ENCODE measurements at places on chromosomes 12 and 14.
A peak's percentile ranks its signal among the peaks of the same experiment; 100 is the strongest.

GRCh38 chr14:98174041-98174440 lies 1098.0 kb downstream of the BCL11B start:
- DNase-seq: no peak

DNA sequence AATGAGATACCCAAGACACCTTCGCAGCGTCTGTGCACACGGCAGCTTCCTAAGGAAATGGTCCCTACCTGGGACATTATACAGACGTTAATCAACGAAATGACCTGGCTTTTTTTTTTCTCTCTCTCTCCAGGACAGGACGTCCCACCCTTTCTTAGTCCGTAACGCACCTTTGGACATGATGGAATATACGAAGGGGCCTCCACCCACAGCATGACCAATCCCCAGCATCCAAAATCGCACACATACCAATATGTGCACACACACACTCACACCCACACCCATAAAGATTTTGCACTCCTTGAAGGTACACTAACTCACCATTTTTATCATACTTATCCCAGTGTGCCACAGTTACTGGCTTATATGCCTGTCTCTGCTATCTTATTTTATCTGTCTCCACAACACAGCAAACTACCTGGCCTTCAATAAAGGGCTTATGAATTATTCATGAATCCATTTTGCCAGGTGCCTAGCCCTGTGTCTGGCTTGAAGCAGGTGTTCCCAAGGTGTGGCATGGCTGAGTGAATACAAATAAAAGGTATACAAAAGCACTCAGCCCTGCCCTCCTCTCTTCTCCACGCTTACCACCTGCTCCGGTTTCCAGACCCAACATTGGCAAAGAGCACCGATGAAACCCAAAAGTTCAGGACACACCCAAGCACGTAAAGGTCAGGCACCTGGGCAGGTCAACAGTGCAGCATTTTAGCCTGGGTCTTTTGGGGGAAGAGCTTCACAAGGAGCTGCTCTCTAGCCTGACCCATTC lies 2.2 kb downstream of the SCNN1A start:
- DNase-seq: no peak

GRCh38 chr12:26534071-26534470 lies 298.9 kb downstream of the ITPR2 start:
- DNase-seq: no peak

DNA sequence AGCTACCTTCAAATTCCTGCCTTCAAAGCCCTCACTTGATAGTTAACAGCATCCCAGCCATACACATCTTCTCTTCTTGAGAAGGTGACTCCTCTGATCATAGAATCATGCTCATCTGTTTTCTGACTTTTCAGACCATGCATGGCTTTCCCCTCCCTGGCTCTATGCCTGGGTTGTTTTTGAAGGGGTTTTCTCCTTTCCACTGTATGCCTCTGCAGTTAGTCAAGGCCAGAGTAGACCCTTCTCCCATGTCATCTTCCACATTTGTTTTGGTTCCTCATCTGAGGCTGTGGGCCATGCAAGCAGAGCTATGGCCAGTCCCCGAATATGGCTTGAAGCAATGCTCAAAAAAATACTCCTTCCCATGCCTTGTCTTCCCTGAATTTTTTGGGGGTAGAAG lies 14.3 kb upstream of the MCRS1 start:
- no peak for DNase-seq

- no peak for DNase-seq
Measured at GRCh38 chr12:3207858-3208257, 130.7 kb downstream of the TSPAN9 start.

DNA sequence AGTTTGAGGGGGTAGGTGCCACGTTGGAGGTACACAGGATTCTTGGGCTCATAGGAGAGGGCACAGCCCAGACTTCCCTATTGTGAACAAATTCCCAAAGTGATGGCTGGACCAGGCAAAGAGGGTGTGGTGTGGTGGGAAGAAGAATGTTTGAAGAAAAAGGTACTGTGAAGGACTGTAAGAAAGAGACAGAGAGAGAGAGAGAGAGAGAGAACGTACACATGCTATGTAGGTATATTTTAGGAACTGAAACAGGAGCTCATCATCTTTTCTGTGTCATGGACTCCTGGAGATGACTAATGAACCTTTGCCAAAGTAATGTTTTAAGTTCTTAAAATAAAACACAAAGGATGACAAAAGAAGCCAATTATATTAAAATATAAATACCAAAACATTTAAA lies 24.5 kb downstream of the SLC17A8 start:
- DNase-seq: no peak

GRCh38 chr14:59360233-59360632 lies 104.9 kb downstream of the GPR135 start:
- DNase-seq: no peak

- DNase-seq: no peak
Measured at GRCh38 chr14:58367296-58367695, 28.4 kb upstream of the TOMM20L start.

GRCh38 chr14:99972748-99973466 lies 92.3 kb upstream of the EVL start:
- no peak for DNase-seq

DNA sequence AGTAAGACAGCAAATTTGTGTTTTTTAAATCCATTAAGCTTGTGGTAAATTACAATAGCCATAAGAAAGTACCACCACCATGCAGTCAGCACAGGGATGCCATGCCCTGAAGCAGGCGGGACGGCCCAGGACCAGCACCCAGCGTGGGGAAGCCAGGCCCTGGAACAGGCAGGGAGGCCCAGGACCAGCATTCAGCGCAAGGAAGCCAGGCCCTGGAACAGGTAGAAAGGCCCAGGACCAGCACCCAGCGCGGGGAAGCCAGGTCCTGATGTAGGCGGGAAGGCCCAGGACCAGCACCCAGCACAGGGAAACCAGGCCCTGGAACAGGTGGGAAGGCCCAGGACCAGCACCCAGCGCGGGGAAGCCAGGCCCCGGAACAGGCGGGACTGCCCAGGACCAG lies 13.2 kb downstream of the CHFR start:
- no peak for DNase-seq

- DNase-seq: no peak
Measured at GRCh38 chr14:92656306-92657081, 91.9 kb downstream of the LGMN start.

DNA sequence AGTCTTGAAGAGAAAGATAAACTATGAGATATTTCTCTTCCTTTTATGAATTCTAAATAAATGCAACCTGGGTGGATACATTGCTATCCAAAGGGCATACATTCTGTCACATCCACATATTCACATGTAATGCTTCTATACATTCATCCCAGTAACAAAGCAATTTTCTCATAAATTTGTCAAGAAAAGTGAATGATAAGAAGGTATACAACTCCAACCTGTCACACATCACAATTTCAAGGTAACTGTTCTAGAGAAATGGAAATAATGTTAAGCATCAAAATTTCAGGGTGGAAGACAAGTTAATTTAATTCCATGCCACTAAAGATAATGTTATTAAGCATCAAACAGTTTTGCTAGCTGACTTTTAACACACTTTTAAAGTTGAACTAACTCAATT lies 212.9 kb downstream of the SYT10 start:
- no peak for DNase-seq

DNA sequence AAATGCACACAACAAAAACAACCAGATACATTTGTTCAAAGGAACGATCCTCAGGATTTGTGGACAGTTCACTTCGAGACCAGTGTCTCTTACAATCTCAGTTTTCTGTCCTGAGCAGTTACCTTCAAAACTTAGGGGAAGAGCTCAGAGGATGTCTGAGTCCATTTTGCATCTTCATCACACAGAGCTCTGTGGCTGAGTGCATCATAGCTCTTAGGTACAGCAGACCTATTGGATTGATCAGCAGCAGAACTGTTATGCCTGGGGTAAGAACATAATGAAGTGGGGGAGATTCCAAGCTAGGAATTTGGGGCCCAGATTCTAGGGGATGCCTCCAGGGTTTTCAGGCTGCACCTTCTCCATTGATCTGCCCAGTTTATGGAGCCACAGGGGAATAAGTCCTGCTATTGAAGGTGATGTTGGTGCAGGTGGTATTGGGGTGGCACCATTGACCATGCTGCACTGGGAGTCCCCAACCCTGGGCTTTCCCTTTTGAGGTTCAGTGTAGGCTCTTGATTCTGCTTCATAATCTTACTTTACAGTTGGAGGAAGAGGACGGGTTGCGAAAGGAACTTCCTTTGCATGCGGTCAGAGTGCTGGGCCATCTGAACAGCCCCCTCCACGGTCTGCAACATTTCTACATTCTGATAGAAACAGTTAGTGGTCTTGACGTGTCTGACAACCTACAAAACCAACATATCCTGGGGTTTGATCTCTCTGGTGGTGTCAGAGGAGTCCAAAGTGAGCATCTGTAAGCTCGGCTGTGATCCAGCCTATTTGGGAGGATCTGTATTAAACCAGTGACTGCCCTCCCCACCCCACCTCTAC lies 112.8 kb downstream of the CHST11 start:
- peak; percentile 58 for DNase-seq

DNA sequence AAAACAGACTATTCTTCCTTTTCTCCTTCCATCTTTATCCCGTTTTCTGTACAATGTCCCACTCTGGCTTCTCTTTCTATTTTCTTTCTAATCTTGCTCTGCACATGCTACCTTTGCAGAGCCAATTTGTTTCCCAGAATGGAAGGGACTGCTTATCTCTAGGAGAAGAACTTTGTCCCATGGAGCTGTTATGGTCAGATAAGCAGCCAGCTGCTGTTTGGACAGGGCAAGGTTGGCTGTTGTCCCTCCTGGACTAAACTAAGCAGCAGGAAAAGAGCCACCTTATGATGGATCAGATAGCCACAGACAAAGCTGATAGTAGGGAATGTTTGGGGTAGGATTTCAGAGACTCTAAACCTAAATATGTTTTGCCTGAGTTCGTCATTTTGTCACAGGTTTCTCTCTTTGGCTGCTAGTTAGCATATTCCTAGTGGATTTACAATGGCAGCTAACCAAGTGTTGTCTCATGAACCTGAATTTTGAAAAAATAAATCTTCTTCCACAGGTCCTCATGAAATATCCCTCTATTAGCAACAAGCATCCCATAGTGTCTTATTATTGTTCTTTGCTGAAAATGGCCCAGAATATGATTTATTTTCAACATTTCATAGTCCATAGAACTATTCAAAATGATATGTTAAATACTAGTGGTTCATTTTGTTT lies 262.8 kb downstream of the SLC16A7 start:
- no peak for DNase-seq

GRCh38 chr14:24298892-24299254 lies 707 bp downstream of the DHRS1 start:
- no peak for DNase-seq

- DNase-seq: no peak
Measured at GRCh38 chr12:130201037-130201436, 38.8 kb downstream of the FZD10 start.

GRCh38 chr12:111409780-111410430 lies 4.2 kb downstream of the SH2B3 start:
- peak; percentile 59 for DNase-seq

GRCh38 chr12:47087088-47087688 lies 7.4 kb upstream of the AMIGO2 start:
- no peak for DNase-seq

DNA sequence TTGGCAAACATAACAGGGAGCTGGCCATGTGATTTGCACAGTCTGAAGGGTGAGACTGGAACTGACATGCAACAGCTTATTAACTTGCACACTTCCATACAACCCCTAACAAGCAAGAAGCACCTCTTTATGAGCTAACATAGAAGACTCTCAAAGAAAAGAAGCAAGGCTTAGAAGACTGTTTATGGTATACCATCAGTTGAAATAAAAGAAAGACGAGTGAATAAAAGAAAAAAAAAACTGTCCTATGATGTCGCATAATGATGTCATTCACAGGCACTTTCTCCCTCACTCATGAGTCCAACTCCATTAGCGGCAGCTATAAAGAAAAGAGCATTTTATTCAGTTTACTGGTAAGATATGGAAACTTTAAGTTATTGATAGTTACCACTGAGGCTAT lies 3.3 kb upstream of the MDM1 start:
- no peak for DNase-seq

- DNase-seq: no peak
Measured at GRCh38 chr12:106498056-106498455, 84.7 kb upstream of the RFX4 start.

- DNase-seq: no peak
Measured at GRCh38 chr14:104651876-104652260, 37.5 kb upstream of the INF2 start.

GRCh38 chr14:93950948-93951634 lies 23.9 kb downstream of the FAM181A start:
- no peak for DNase-seq

GRCh38 chr12:105982022-105982421 lies 156.7 kb downstream of the NUAK1 start:
- DNase-seq: no peak

- no peak for DNase-seq
Measured at GRCh38 chr14:90443161-90444076, 46.6 kb downstream of the CALM1 start.

DNA sequence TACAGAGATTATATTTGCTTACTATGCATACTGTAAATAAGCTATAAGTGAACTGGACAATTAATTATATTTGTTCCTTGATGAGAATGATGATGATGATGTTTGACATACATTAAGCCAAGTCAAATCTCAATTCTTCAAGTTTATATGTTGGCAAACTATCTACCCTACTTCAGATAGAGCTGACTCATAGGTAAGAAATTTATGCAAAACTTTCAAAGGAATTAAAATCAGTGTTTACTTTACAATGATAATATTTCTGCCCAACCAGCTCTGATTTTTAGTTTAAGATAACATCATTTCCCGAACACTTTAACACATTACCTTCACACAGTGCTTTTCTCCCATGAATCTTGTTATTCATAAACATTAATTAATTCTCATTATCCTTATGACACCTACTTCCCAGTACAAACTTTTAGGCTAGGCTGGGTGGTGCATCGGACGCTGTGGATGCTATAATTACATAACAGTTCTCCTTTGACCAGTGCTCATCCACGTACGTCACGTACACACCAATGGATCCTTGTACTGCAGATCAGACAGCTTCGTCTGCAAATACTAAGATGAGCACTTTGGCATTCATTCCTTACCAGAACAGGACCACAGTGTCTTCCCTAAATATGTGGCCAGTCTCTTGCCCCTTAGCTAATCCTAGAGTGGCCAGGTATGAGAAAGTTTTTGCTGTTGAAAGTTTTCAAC lies 18.3 kb downstream of the BMP4 start:
- no peak for DNase-seq

DNA sequence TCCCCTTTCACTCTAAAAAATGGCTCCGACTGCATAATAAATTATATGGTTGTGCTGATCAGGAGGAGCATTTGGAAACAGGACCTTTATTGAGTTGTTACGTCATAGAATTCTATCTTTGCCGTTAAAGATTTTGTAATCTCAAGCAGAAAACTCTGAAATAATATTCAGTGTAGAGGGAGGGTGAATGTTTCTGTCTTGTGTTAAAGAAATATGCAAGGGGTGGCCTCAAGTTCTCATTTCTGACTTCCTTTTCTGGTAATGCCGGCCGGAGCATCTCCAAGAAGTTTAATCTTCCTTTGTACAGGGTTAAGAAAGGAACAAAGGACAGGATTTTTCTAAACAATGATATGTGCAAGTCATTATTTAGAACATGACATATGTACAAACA lies 165.1 kb downstream of the SLC38A4 start:
- no peak for DNase-seq
